Adipocyte (in vitro differentiated cells): ENCODE measurements at places on chromosomes 2 and 18.

DNA sequence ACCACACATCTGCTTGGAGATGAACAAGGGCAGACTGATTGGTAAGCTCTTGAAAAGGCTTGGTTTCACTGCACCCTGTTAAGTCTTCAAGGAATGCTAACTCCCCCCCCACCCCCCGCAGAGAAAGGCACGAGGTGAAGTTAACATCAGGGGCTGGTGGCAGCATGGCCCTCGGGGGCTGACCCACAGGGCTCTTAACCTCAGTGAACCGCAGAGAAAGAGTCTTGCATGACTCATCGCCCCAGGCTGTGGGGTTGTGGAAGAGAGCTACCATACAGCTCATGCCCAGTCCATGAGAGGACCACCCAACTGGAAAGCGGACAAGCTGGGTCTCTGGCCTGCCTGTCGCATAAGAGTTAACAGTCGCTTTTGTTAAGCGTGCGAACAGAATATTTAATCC, 10.6 kb upstream of the CEP68 start:
- peak; percentile 19 for DNase-seq

DNA sequence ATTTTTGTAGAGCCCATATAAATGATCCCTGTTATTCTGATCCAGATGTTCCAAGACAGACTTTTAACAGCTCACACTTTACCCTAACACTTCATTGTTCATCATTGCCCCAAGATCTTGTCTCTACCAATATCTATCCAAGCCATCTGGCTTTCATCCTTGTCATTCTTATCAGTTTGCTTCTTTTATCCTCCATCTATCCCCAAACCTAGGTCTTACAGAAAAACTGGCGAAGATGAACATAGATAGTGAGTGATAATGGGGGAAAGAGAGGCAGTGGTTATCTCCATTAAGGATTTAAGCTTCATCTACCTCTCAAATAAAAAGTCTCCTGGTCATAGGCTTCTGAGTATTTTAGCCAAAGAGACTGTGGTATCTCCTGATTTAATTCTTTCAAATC, 89.5 kb downstream of the DHRS9 start:
- DNase-seq: no peak

GRCh38 chr2:226581004-226581403, 218.6 kb downstream of the IRS1 start:
- DNase-seq: no peak

- no peak for DNase-seq
Measured at GRCh38 chr2:20524412-20525040, 77.7 kb downstream of the RHOB start.

DNA sequence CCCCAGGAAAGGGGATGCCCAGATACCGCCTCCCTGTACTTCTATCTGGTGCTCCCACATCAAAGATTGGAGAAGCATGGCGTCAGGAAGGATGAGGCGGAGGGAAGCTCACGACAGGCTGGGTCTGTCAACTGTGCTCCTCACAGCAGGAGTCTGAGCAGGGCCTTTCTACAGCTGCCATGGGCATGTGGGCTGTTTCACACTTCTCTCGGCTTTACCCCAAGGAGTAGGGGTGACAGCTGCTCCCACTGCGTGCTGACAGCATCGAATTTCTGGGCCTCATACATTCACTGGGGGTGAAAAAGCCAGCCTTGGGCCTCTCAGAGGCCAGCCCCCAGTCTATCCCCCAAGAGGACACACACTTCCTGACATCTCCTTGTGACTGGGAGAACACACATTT, 21.1 kb downstream of the NEURL3 start:
- DNase-seq: no peak

DNA sequence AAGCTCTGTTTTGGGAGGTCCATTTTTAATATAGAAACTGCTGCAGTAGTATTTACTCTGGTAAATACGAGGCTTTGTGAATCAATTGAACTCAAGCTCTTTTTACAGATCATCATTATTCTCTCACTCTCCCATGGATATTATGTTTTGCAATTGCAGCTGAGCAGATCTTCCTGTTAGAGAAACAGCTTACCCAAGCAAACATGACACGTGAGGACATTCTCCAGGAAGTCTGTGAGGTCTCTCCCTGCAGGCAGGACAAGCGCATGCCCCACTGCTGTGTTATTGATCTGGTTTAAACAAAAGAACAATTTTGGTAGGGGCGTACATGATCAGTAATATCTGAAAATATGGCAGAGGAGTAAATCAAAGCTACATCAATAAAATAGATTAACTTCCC, 72.1 kb downstream of the COL6A3 start:
- no peak for DNase-seq

GRCh38 chr2:178858896-178859625, 51.8 kb upstream of the TTN start:
- DNase-seq: no peak

DNA sequence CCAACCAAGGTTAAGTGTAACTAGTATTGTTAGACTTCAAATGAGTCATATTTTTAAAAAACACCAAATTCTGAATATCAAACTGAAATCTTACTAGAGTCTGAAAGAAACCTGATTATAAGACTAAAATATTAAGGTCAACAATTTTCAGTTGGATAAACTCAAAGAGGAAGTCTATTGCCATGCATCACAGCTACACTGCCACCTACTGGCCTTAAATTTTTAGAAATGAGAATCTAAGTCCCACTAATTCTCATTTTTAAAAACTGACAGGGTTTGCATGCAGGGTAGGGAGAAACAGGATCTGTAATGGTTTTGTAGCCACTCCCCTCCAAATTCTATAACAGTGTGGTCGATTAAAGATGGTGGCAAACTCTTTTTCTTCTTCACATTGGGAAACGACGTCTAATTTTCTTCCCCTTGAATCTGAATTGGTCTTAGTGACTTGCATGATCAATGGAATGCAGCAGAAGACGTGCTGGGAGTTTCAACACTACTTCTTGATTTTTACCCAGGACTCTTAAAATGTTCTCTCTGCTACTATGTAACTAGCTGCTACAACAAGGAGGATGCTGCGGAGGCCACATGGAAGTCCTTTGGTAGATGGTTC, 176.1 kb upstream of the SESTD1 start:
- peak; percentile 85 for DNase-seq

- no peak for DNase-seq
Measured at GRCh38 chr18:6728331-6728730, 1.2 kb upstream of the ARHGAP28 start.

DNA sequence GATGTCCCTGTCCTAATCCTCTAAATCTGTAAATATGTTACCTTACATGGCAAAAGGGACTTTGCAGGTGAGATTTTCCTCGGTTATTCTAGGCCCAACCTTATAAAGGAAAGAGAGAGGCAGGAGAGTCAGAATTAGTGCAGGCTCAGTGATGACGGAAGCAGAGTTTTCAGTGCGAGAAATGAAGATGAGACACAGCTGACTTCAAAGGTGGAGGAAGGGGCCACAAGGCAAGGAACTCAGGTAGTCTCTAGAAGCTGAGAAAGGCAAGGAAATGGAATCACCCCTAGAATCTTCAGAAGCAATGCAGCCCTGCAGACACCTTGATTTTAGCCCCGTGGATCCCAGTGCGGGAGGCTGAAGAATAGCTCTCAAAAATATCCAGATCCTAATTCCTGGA, 7.2 kb upstream of the LCLAT1 start:
- no peak for DNase-seq

- peak; percentile 57 for DNase-seq
Measured at GRCh38 chr2:112646791-112647689, 1.3 kb downstream of the SLC20A1 start.

DNA sequence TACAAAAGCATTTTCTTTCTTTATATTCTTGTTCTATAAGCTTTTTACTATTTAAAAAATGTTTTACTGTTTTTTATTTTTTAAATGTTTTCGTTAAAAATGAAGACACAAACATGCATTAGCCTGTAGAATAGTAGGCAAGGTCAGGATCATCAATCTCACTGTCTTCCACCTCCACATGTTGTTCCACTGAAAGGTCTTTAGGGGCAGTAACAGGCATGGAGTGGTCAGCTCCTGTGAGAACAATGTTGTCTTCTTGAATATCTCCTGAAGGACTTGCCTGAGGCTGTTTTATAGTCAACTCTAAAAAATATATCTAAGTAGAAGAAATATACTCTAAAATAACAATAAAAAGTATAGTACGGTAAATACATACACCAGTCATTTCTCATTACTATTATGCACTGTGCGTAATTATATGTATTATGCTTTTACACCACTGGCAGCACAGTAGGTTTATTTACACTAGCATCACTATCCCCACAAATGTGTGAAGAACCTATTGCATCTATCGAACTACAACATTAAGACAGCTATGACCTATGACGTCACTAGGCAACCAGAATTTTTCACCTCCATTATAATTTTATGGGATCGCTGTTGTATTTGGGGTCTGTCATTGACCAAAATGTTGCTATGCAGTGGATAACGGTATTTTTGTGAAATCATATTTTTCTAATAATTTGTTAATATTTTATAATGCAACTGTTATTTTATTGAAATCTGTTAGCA, 764.3 kb downstream of the METTL4 start:
- no peak for DNase-seq

DNA sequence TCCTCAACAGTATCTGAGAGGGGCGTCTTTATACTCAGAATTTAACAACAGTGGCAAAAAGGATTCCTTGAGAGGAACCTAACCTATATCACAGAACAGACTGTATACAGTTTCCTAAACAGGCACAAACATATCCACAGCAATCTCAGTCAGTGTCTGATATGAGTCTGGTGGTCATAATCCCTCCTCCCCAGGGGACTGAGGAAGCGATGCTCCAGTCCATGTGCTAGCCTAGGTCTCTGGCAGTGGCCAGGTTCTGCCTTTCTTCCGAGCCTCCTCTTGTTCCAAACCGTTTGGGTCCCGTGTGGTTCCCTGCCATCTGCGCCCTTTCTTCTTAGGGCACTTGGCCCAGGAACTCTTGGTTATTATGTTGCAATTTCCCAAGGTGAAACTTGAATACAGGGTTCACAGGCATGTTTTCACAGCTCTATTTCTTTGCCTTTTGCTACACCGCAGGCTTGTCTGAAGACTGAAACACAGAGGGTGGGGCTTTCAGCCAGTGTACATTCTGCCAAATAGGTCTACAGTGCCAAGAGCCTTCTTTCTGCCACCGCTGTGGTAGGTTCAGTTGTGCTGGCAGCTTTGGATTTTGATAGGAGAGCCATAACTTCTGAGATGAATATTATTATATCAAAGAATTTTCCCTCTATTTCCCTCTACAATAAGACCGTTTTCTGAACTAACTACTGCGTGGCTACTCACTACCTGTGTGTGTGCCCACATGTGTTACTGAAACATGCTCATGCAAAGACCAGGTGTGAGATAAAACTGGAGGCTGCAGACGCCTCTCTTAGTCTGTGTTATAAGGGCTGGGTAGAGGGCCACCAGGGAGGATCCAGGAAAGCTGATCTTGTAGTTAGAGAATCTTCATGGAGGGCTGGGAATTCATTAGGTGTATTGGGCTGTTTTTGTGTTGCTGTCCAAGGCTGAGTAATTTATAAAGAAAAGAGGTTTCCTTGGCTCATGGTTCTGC, 75.0 kb upstream of the HAAO start:
- no peak for DNase-seq

DNA sequence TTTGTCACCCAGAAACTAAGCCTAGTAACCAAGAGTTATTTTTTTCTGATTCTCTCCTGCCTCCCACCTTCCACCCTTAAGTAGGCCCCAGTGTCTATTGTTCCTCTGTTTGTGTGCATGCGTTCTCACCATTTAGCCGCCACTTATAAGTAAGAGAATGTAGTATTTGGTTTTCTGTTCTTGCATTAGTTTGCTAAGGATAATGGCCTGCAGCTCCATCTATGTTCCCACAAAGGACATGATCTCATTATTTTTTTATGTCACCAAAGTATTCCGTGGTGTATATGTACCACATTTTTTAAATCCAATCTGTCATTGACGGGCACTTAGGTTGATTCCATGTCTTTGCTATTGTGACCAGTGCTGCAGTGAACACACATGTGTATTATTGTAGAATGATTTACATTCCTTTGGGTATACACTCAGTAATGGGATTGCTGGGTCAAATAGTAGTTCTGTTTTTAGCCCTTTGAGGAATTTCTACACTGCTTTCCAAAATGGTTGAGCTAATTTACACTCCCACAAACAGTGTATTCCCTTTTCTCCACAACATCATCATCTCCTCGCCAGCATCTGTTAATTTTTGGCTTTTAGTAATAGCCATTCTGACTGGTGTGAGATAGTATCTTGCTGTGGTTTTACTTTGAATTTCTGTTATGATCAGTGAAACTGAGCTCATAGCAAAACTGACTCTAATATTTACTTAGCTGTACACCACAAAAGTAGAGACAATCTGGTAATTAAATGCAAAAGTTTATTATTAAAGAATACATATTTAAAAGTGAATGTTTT, 660.1 kb upstream of the SLC8A1 start:
- no peak for DNase-seq

DNA sequence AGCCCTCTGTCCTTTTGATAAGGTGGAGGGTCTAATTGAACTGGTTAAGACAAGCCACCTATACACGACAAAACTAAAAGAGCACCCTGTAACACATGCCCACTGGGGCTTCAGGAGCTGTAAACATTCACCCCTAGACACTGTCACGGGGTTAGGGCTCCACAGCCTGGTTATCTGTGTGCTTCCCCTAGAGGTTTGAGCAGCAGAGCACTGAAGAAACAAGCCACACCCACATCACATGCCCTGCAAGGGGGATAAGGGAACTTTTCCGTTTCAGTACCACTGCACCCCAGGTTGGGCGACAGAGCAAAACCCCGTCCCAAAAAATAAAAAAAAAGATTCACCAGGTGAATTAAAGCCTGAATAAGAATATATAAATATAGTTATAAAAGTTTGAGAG, 913.7 kb upstream of the ACVR2A start:
- no peak for DNase-seq

GRCh38 chr2:149921911-149922616, 334.5 kb upstream of the MMADHC start:
- no peak for DNase-seq

- DNase-seq: no peak
Measured at GRCh38 chr2:88856409-88857135, 165.1 kb downstream of the RPIA start.

DNA sequence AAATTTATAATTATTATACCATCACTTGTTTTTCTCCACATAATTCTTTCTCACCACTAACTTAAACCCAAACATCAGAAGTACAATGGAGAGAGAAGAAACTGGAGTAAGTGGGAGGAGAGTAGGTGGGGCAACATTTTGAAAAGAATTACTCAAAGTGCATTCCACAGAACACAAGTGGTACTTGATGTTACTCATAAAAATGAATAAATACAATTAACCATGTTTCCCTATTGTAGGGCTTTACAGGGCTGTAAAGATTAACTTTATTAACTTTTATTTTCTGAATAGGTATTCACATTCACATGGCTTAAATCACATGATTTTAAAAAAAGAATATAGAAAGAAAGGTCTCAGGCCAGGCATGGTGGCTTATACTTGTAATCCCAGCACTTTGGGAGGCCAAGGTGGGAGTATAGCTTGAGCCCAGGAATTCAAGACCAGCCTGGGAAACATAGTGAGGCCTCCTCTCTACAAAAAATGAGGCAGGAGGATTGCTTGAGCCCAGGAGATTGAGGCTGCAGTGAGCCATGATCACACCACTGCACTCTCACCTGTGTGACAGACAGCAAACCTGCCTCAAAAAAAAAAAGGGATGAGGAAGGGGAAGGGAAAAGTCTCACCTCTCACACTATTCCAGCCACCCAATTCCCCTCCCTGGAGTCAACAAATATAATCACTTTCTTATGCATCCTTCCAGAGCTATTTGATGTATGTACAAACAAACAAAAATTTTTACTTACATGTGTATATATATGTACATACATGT, 47.1 kb downstream of the KCNG3 start:
- DNase-seq: peak; percentile 9
